ENCODE measurements at places on chromosomes 12 and 14.
A peak's percentile ranks its signal among the peaks of the same experiment; 100 is the strongest.

- peak; percentile 79 for DNase-seq
These were observed 200.3 kb downstream of the KTN1 start for GRCh38 chr14:55780156-55780946.

- peak; percentile 80 for DNase-seq
These were observed 332.0 kb downstream of the CACNA1C start for GRCh38 chr12:2384533-2385351.

GRCh38 chr12:29343022-29343799 lies 37.8 kb downstream of the ERGIC2 start:
- no peak for DNase-seq

DNA sequence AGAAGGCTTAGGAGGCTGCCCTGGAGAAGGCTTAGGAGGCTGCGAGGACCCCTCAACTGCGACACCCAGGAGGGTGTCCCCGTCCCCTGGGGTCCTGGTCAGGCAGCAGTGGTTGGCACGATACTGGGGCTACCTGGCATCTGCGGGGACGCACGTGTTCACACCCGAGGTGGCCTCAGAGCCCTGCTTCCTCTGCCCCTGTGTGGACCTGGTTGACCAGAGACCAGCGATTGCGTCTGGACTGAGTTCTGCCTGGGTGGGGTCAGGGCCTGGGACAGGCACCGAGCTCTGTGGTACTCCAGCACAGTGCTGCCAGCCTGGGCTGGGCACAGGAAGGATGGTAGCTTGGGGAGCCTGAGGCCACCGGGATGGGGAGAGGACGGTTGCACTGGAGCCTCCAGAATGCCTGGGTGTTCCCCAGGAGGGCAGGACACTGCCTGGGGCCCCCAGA lies 735 bp downstream of the ASPG start:
- DNase-seq = no peak

GRCh38 chr14:96140952-96141351 lies 63.7 kb upstream of the BDKRB2 start:
- no peak for DNase-seq

DNA sequence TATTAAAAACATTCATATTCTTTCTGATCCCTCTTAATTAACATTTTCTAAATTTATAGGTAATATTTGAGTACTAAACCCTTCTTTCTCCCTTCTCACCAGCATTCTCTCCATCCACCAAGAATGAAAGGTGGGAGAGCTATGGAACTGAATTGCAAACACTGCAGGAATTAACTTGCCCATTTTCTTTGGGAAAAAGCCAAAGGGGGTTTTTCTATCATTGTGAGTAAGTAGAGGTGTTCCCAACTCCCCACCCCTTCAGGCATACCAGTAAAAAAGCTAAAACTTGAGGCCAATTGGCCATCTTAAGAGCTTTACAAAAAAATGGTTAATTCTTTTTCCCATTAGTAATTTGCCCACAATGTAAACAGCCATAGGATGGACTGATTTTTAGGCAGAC lies 23.7 kb downstream of the PCNX1 start:
- no peak for DNase-seq

- DNase-seq = no peak
These were observed 13.9 kb downstream of the GALNT6 start for GRCh38 chr12:51377099-51377984.

- DNase-seq = no peak
These were observed 142.9 kb upstream of the TMPO start for GRCh38 chr12:98372340-98373024.

DNA sequence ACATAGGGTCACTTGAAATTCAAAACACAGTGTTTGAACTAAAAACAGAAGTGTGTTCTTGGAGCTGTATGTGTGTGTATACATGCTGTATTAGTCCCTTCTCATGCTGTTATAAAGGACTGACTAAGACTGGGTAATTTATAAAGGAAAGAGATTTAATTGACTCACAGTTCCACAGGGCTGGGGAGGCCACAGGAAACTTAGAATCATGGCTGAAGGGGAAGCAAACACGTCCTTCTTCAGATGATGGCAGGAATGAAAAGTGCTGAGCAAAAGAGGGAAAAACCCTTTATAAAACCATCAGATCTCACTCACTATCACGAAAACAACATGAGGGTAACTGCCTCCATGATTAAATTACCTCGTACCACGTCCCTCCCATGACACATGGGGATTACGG lies 224.1 kb downstream of the BCAT1 start:
- no peak for DNase-seq

DNA sequence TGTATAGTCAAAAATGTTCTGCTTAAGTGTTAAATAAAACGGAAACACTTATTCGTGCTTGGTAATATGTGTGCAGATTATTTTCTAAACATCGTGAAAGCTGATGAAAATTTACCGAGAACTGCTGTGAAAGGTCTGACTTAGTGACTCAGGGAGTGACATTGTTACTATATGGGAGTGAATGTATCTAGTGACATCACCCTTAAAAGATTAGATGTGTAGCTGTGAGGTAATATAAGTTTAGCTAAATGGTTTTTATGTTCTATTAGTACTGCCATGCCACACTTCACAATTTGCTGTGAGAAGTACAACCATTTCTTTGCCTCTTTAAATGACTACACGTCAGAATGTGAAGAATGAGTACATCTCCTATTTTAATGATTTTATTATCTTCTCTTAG lies 1.3 kb downstream of the COX8C start:
- no peak for DNase-seq

- DNase-seq = no peak
These were observed 422.6 kb downstream of the DPF3 start for GRCh38 chr14:72471346-72471745.

DNA sequence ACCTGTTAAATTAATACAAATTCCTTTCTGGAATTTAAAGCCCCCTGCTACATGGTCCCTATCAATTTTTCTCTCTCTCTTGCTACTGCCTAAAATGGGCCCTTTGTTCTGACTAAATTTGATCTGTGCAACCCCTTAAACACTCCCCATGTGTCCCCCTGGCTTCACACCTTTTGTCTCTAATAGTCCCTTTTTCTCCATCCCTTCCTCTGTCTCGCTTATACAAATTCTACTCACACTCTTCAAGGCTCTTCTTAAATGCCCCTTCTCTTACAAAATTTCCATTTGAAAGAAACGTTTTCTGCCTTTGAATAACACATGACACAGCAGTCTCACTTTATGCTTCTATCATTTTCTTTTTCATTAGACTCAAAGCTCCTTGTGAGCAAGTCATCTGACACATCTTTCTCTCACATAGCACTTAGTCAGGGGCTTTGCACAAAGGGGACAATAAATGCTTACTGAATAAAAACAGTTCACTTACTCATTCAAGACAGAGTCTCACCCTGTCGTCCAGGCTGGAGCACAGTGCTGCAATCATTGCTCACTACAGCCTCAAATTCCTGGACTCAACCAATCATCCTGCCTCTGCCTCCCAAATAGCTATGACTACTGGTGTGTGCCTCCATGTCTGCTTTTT lies 41.5 kb upstream of the NR2C1 start:
- peak; percentile 21 for DNase-seq

DNA sequence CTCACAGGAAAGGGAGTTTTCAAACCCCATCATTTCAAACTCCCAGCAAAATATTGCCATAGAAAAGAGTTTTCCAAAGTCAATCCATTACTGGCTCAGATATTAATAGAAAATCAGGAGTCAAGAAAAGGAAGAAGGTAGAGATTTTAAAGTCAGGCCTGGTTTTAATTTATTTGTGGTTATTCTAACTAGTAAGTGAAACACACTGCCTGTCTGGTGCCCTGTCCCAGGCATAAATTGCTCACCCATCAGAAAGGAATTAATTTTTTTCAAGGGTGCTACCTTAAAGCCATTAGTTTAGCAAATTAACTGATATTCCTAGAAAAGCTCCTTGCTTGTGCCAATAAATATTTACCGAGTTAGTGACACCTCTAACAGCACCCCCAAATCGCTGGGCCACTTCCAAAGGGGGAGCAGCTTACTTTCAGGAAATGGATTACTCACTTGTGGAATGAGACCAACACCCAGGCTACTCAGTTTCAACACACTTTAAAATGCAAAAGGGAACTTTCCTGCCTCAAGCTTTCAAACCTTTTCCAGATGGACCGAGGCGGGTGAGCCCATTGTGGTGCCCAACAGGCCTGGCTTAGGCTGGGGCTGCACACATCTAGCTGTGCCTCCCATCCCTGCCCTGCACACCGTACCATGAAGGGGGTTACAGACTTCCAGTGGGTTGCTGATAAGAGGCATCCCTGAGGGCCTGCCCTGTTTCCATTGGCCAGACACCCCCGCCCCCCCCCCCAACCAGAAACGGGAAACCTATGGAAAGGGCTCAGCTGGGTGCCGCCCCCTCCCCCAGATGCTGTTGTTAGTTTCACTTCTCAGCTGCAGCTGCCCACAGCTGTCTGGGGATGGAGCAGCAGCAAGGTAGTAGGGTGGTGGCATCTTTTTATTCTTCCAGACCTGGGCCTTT lies 117.2 kb downstream of the SAMD4A start:
- DNase-seq = peak; percentile 88

DNA sequence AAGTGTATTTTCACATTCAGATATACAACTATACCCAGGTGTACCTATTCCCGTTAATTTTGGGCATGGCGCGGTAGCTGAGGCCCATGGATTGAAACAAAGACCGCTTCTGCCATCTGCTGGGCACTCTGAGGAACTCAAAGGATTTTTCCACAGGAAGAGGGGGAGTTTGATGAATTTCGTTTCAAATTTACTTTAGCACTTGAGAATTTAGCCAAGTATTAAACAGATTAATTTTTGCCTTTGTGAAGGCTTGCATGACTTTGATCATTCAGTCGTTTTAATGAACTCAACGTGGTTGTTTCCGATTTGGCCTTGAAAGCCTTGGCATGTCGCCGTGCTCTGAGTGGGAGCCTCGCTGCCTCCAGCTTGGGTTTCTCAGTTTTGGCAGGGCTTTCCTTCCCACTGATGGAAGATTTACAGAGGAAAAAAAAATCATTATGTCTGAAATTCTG lies 153.2 kb upstream of the DDHD1 start:
- peak; percentile 47 for DNase-seq

GRCh38 chr14:79080040-79080439 lies 909.9 kb downstream of the NRXN3 start:
- DNase-seq = no peak

DNA sequence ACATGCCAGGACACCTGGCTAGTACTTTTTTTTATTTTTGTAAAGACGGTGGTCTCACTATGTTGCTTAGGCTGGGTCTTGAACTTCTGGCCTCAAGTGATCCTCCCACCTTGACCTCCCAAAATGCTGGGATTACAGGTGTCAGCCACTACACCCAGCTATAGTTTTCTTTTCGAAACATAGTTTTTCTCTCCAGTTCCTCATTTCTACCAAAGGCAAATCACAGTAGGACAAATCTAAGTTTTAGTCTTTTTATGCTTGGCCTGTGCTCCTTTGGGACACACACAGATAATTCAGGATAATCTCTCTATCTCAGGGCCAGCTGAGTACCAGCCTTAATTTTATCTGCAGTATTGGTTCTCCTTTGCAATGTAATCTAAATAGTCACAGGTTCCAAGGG lies 100.7 kb downstream of the KCNMB4 start:
- DNase-seq = no peak

DNA sequence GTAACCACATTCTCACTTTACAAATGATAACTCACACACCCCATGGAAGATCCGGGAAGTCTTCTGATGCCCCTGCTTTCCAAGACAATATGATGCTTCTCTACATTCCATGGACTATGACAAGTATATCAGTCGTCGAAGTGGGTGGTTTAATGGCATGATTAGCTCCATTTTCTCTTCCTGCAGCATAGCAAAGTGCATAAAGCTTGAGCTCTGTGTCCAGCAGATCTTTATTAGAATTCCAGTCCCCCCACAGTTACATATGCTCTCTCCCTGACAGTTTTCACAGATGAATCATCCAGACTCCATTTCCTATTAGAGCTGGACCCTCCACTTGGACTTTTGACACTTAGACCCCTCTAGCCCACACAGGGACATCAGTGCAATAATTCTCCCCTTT lies 174.9 kb downstream of the BCAT1 start:
- peak; percentile 25 for DNase-seq

GRCh38 chr12:120625557-120626419 lies 14.6 kb upstream of the CABP1 start:
- DNase-seq = no peak

GRCh38 chr14:44565968-44566367 lies 58.9 kb upstream of the FSCB start:
- no peak for DNase-seq

- no peak for DNase-seq
These were observed 121.7 kb downstream of the SLC38A1 start for GRCh38 chr12:46147144-46147543.

GRCh38 chr12:105783983-105784947 lies 354.5 kb downstream of the NUAK1 start:
- DNase-seq = peak; percentile 15

DNA sequence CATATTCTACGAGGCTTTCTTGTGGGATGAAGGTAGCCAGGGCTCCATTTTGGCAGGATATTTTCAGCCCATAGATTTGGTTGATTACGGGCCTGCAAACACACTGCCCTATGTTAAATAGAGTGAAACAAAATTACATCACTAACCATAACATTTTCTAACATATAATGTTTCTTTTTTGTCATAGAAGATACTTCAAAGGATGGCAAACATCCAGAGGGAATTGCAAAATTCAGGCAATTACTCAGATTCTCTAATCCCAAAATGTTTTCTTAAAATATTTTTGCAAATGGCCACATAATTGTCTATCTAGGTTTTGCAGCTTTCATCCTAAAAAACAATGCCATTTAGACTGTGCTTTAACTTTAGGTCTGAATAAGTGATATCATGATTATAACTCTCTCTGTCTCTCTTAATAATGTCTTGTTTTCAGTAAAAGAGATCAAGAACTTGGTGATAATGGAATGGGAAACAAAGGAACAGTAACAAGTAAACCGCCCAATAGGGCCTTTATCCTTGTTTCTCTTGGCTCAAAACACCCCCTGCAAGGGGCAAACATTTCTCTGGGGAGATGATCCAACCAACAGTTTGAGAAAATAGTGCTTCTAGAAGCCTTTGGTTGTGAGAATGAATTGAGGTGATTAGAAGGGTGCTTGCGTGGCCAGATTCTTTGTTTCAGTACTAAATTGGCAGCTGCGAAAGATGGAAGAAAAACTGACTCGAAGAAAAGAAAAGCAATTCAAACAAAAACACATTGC lies 54.4 kb upstream of the BTG1 start:
- DNase-seq = peak; percentile 47

DNA sequence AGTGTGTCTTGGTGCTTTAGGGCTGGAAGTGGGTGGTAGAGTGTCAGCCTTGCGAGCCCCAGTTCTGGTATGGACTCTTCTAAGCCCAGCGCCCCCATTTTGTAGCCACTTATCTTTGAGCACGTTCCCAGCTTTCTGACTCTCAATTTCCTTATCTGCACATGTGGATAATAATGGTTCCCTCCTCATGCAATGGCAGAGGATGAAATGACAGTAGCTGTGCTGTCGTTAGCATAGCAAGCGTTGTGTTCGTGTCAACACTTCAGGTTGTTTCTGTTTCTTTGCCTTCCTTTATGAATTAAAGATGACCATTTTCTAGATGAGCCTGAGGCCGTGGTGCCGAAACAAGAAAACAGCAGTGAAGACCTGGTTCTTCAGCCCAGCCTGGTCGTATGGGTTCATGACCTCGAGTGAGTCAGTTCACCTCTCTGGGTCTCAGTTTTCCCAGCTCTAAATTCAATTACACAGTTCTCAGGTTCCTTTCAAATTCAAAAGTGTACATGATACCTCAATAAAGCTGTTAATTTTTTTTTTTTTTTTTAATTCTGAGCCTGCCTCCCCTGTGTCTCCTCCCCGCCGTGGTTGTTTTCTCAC lies 233.0 kb downstream of the SLC41A2 start:
- DNase-seq = no peak

All from fibroblast of skin of scalp (primary cell).